Ovary (tissue), 10 donors: ENCODE measurements at places on chromosomes 2 and 18. TPM values are rescaled to one million over a fixed set of nuclear protein-coding genes. Genes with fewer than 3 reads are reported as not detected.

GRCh38 chr2:46537624-46538295 is 58.4 kb downstream of the TMEM247 start:
- H3K4me1 ChIP-seq, result peaks cover 2% of the 10 kb centered on the region
- H3K36me3 ChIP-seq, result no peaks in the 10 kb centered on the region
- H3K27me3 ChIP-seq, result no peaks in the 10 kb centered on the region
- no peak for DNase-seq
- no peak overlapping the region for H3K4me3 ChIP-seq

- no peaks in the 10 kb centered on the region for H3K36me3 ChIP-seq
- peaks cover 1% of the 10 kb centered on the region for H3K4me1 ChIP-seq
- no peak overlapping the region for H3K4me3 ChIP-seq
- no peaks in the 10 kb centered on the region for H3K27me3 ChIP-seq
These were observed 57.7 kb downstream of the GORASP2 start for GRCh38 chr2:170986566-170987258.

DNA sequence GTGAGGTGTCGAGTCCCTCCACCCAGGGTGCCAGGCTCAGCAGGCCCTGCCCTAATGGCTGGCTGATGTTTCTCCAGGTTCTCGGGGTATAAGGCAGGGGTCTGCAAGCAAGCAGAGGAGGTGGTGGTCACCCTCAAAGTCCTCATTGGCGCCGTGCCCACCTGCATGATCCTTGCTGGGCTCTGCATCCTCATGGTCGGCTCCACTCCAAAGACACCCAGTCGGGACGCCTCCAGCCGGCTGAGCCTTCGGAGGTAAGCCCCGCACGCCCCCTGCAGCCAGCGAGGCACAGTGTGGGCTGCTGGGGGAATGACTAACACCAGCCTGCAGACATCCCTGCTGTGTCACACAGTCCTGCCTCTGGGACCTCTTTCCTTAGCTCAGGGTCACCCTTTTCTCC is 14.1 kb downstream of the MFSD2B start:
- H3K27me3 ChIP-seq, result no peaks in the 10 kb centered on the region
- H3K4me3 ChIP-seq, result no peak overlapping the region
- DNase-seq, result peak; percentile 37
- no peaks in the 10 kb centered on the region for H3K36me3 ChIP-seq
- H3K4me1 ChIP-seq, result no peaks in the 10 kb centered on the region
- no peak overlapping the region for H3K27ac ChIP-seq

- H3K27me3 ChIP-seq, result no peaks in the 10 kb centered on the region
- DNase-seq, result no peak
- no peaks in the 10 kb centered on the region for H3K36me3 ChIP-seq
- no peak overlapping the region for H3K27ac ChIP-seq
- no peaks in the 10 kb centered on the region for H3K4me1 ChIP-seq
These were observed 65.3 kb downstream of the OLA1 start for GRCh38 chr2:174183076-174183475.

Gene SANBR
- 6.1 TPM for total RNA-seq

DNA sequence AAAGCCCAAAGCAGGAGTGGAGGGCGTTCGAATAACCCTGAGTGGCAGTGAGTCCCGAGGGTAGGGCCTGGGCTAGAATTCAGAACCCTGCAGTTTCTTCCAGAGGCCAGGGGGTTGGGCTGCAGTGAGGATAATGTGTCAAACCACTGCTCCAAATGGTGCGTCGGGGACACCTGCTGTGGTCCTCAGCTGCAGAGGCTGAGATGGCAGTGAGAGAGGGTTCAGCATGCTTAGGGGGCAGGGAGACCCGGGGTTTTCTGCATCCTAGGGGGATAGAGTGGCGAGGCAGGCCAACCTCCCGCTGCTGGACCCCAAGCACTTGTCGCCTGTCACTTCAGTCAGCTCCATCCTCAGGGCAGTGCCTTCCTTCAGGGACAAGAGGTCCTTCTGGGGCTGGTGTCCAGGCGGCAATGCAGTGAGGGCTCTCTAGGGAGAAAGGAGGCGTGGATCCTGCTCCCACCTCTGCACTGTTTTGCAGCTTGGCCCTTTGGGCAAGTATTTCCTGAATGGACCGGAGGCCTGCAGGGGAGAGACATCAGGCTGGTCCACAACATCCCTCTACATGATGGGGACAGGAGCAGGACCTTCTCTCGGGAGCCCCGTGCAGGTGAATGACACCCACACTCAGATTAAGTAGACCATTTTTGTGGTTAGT is 8.4 kb upstream of the NTSR2 start:
- H3K27me3 ChIP-seq, result no peaks in the 10 kb centered on the region
- H3K27ac ChIP-seq, result no peak overlapping the region
- H3K4me1 ChIP-seq, result peaks cover 26% of the 10 kb centered on the region
- H3K36me3 ChIP-seq, result no peaks in the 10 kb centered on the region
- H3K4me3 ChIP-seq, result no peak overlapping the region

Gene LHCGR
- 1.7 TPM for total RNA-seq

- peaks cover 3% of the 10 kb centered on the region for H3K4me1 ChIP-seq
- DNase-seq, result no peak
- H3K36me3 ChIP-seq, result no peaks in the 10 kb centered on the region
- H3K4me3 ChIP-seq, result no peak overlapping the region
- H3K27ac ChIP-seq, result no peak overlapping the region
- H3K27me3 ChIP-seq, result no peaks in the 10 kb centered on the region
These were observed 106.8 kb downstream of the RTP5 start for GRCh38 chr2:241976296-241976695.

GRCh38 chr2:85112906-85113625 is 20.1 kb upstream of the TCF7L1 start:
- DNase-seq, result no peak
- H3K27me3 ChIP-seq, result no peaks in the 10 kb centered on the region
- H3K27ac ChIP-seq, result no peak overlapping the region
- H3K4me3 ChIP-seq, result no peak overlapping the region
- no peaks in the 10 kb centered on the region for H3K36me3 ChIP-seq
- H3K4me1 ChIP-seq, result no peaks in the 10 kb centered on the region

GRCh38 chr18:61335684-61336555 is 2.7 kb downstream of the CDH20 start:
- no peaks in the 10 kb centered on the region for H3K27me3 ChIP-seq
- H3K27ac ChIP-seq, result no peak overlapping the region
- no peak overlapping the region for H3K4me3 ChIP-seq

Gene TFCP2L1
- total RNA-seq, result 13.8 TPM

Gene NAT8
- total RNA-seq, result 0.82 TPM

Gene MEIS1
- total RNA-seq, result 80.4 TPM

DNA sequence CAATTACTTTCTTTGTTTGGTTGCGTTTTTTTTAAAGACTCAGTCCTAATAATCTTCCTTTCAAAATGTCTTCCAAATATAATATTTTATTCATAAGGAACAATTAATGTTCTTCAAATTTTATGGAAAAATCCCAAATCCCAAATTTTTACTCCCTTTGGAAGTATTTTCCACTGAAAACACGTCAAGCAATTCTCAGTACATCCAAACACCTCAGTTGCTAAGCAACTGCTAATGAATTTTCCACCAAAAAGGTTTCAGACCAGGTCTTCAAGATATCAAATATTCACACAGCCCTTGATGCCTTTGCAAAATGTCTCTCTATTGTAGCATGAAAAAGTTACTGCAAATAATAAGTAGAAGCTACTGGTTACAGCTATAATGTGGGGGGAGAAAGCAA is 140.1 kb downstream of the DSEL start:
- H3K4me1 ChIP-seq, result no peaks in the 10 kb centered on the region
- no peak overlapping the region for H3K4me3 ChIP-seq
- no peaks in the 10 kb centered on the region for H3K27me3 ChIP-seq
- H3K36me3 ChIP-seq, result no peaks in the 10 kb centered on the region
- DNase-seq, result no peak

GRCh38 chr2:159539701-159540100 is 76.6 kb downstream of the BAZ2B start:
- H3K27ac ChIP-seq, result no peak overlapping the region
- no peaks in the 10 kb centered on the region for H3K27me3 ChIP-seq
- DNase-seq, result no peak
- no peaks in the 10 kb centered on the region for H3K4me1 ChIP-seq
- no peaks in the 10 kb centered on the region for H3K36me3 ChIP-seq

DNA sequence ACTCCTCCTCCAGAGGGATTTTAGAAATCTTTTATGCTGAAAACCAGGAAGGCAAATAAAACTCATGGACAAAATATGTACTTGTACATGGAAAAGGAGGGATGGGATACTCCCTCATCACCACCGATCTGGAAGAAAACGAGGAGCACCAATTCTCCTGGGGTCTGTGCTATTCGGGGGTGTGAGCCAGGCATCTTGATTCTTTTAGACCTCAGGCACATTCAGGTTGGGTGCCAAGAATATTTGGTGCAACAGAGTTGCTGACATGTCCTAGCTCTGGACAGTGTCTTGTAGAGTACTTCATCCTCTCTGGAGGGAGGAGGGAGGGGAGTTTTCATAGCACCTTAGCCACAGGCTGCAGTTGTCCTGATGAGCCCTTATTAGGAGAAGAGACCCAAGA is 163.0 kb downstream of the PRKCE start:
- no peak for DNase-seq
- H3K4me3 ChIP-seq, result no peak overlapping the region
- no peaks in the 10 kb centered on the region for H3K27me3 ChIP-seq
- no peaks in the 10 kb centered on the region for H3K36me3 ChIP-seq
- no peak overlapping the region for H3K27ac ChIP-seq

DNA sequence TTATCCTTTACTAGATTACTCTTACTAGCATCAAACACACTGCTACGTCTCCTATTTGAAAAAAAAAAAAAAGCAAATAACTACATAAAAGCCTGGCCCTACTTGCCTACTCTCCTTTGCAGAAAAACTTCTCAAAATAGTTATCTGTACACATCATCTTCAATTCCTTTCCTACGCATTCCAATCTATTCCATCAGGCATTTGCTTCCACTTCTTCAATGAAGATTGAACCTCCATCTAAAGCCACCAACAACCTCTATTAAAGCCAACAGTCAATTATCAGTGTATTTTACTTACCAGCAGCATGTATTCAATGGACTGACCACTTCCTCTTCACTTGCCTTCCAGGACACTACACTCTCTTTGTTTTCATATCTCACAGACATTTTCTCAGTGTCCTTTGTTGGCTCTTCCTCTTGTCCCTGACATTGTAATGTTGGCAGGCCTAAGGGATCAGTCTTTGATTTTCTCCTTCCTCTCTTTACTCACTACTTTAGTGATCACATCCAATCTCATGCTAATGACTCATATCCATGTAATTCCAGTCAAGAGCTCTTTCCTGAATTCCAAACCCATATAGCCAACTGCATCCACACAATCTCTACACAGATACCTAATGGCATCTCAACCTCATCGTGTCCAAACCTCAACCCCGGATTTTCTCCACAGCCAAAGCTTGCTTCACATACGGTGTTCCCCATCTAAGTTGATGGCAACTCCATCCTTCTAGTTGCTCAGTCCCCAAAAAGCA is 131.3 kb downstream of the CCDC148 start:
- H3K4me3 ChIP-seq, result no peak overlapping the region
- no peaks in the 10 kb centered on the region for H3K4me1 ChIP-seq
- no peak for DNase-seq
- H3K36me3 ChIP-seq, result no peaks in the 10 kb centered on the region
- no peaks in the 10 kb centered on the region for H3K27me3 ChIP-seq

Gene TSPYL6
- not detected for total RNA-seq

DNA sequence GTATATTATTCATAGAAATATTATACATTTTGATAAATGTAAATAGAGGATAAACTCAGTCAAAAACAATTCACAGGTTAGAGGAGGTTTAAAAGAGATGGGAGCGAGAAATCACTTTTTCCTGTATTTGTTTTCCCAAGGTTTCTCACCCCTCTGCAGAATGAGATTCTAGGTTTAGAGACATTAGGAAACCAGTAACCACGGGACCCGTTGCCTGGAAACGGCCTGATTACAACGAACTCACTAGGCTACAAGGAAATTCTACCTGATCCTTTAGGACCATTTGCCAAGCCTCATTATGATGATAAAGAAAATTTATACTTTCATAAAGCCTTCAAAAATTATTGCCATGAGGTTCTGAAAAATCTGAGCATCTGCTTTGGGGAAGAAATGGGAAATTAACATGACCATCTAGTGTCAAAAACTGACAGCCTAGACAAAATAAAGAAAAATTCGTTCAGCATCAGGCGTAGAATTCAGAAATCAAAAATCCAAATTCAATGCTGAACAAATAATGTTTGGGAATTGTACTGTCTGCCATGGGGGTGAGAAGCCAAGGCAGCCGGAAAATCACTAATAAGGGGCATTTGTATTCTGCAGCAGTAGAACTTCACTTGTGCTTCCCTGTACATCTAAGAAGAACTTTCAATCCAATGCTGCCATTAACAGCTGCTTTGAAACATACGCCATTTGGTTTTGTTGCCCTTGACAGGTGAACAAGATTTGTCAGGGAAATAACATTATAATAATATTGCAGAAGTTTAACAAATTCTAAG is 262.3 kb downstream of the NRXN1 start:
- H3K4me1 ChIP-seq, result no peaks in the 10 kb centered on the region
- H3K27me3 ChIP-seq, result no peaks in the 10 kb centered on the region
- H3K36me3 ChIP-seq, result no peaks in the 10 kb centered on the region
- DNase-seq, result no peak
- no peak overlapping the region for H3K4me3 ChIP-seq

DNA sequence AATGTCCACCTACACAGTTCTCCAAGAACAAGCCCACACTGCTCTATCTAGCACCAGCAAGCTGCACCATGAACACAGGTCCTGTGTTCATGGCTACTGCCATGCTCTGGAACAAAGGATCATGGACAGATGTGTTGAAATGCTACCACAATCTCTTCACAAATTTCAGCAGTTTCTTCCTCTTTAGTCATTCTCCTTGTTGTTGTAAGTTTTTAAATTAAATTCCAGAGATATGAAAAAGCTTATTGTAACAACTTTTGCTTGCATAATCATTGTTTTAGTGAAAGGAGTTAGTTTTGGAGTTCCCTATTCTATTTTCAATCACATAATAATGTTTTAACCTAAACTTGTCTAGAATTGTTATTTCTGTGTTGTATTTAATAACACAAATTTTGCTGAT is 17.2 kb upstream of the NAPG start:
- H3K27me3 ChIP-seq, result no peaks in the 10 kb centered on the region
- H3K36me3 ChIP-seq, result no peaks in the 10 kb centered on the region
- H3K4me3 ChIP-seq, result no peak overlapping the region
- H3K27ac ChIP-seq, result no peak overlapping the region
- DNase-seq, result no peak
- peaks cover 4% of the 10 kb centered on the region for H3K4me1 ChIP-seq

Gene COL3A1
- 300 TPM for total RNA-seq

Gene IGFBP2
- 165 TPM for total RNA-seq

Gene STARD7
- 40.3 TPM for total RNA-seq

- no peak for DNase-seq
- no peak overlapping the region for H3K4me3 ChIP-seq
- H3K4me1 ChIP-seq, result peaks cover 7% of the 10 kb centered on the region
- no peaks in the 10 kb centered on the region for H3K27me3 ChIP-seq
These were observed 40.0 kb downstream of the LBH start for GRCh38 chr2:30271301-30271700.

GRCh38 chr2:229653531-229653930 is 60.8 kb downstream of the DNER start:
- H3K4me1 ChIP-seq, result no peaks in the 10 kb centered on the region
- H3K36me3 ChIP-seq, result no peaks in the 10 kb centered on the region
- DNase-seq, result no peak
- H3K4me3 ChIP-seq, result no peak overlapping the region

GRCh38 chr2:26651470-26651771 is 10.3 kb upstream of the CIB4 start:
- no peak overlapping the region for H3K27ac ChIP-seq
- no peak overlapping the region for H3K4me3 ChIP-seq
- no peaks in the 10 kb centered on the region for H3K36me3 ChIP-seq
- no peaks in the 10 kb centered on the region for H3K27me3 ChIP-seq
- no peak for DNase-seq
- H3K4me1 ChIP-seq, result peaks cover 9% of the 10 kb centered on the region

Gene CPLX4
- not detected for total RNA-seq
